ENCODE measurements at places on chromosomes 5 and 9.

DNA sequence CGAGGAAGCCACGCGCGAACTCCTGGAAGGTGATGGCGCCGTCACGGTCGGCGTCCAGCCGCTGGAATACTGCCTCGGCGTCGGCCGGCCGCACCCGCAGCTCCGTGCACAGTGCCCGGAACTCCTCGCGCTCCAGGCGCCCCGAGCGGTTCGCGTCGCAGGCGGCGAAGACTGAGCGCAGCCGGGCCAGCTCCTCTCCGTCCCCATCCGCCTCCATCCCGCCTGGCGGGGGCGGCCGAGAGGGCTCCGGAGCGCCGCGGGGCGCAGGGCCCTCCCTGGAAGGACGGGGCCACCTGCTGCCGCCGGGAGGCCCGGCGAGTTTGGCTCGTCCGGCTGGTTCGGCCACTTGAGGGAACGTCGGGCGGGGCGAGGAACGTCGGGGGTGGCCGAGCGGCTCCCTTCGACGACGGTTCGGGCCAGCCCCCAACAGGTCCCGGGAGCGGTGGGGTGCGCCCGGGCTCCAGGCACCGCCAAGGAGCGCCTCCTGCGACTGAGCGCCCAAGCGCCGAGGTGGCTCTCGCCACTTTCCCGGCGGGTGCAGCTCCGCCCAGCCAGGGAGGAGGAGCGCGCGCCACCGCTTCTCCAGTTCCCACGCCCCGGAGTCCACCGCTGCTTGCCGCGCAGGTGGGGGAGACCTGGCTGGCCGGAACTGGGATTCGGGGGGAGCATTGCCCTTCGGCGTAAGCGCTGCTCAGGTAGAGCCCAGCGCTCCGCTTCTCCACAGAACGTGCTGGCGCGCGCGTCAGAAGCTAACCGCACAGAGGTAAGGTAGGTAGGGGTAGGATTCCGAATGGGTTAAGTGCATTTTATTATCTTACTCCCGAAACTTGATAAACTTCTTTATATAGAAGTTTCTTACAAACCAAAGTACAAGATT lies at the start of gene RASEF:
TSS of gene RASEF (minus strand) at position 492 of the 877 bp plus-strand sequence. CDS start at position 217, 275 bp downstream.
- no peak for DNase-seq

DNA sequence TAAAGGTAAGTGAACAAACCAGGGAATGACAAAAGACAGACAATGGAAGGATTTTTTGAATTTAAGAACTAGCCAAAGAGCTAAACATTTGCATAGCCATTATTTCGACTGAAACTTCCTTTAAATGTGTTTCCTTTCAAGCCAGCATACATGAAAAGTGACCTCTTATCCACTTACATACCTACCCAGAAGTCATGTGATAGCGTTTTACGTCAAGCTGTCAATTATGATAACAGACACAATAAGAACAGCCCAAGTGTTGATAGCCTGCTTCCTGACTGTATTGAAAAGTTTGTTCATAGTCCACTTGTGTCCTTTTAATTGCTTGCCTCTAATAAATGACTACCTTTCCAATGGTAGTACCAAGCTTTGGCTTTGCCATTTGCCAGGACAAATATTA lies 206.0 kb downstream of the NFIB start:
- DNase-seq = no peak

- no peak for DNase-seq
These were observed 77.7 kb downstream of the EFNA5 start for GRCh38 chr5:107593009-107593408.

DNA sequence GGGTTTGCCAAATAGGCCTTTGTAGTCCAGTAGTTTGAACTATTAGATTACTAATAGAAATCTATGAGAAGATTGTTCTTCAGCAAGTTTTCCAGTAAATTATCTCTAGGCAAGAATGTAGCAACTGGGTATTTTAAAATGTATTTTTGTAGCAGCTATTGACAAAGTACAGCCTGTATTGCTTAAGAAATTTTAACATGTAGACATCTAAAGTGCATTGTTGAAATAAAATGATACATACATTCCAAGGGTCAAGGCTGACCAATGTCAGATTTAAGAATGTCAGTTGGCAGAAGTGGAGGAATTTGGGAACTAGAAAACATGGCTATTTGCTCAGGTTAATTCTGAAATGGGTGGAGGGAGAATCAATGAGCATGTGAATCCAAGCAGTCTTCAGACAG lies 57.5 kb upstream of the ZSWIM6 start:
- DNase-seq = no peak

GRCh38 chr5:61461926-61462325 lies 129.9 kb downstream of the ZSWIM6 start:
- DNase-seq = no peak

DNA sequence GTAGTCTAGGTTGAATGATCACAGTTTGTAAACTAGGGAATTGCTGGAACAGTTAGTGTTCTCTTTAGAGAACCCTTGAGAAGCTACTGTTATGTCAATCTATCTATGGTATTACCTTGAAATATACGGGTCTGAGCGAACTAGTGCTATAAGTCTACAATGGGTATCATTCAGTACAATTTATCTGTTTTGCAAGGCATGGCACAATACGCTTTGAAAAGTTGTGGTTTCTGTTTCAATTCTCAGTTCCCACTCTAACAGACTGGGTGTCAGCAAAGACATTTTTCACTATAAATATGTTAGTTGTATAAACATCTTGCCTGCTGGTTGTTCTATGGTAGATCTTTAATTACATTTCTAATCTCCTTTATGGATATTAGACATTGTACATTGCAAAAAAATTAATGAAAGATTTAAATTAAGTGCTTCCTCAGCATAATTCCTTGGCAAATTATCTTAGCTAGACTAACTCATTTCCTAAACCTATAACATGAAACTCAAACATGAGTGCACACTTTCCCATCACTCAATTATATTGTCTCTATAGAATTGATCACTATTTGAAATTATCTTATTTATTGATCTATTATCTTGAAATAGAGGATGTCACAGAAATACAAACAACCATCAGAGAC lies 24.9 kb upstream of the SLCO6A1 start:
- no peak for DNase-seq

DNA sequence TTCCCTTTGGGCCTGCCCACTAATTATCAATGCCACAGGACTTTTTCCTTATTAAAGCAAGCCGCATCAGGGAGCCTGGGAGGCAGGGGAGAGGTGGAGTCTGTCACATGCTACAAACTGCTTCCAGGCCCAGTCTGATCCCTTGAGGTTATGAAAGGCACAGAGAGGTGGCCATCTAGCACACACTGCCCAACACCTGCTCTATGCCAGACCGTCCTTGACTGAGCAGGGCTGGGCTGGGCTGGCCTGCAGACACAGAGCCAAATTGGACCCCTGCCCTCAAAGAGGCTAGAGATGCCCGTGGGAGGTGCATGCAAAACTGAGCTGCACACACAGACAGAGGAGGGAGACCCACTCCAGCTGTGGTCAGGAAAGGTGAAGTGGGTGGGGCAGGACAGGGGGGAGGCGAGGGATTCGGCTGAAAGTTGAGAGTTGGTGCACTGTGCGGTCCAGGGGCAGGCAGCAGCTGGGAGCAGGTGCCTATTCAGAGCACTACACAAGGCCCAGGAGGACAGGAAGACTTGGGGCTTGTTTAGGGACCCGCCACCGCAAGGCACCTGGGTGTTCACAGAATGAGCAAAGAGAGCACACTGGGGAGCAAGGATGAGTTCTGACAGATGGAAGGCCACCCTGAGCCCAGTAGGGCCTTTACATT lies 36.4 kb upstream of the TCF7 start:
- no peak for DNase-seq

DNA sequence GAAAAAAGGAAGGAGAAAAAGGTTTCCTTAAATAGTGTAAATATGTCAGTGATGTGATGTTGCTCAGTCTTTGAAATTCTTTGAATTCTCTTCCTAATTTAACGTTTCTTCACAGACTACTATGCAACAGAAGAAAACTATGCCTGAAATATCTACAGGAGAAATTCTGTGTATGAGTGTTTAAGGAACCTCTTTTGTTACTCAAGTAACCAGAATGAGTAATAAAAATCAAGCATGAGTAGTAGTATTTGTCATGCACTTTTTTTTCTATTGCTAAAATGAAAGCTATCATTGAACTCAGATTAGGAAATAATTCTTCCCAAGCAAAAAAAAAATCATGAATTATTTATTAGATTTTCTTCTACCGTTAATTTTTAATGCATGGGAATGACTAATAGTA lies 20.3 kb upstream of the THG1L start:
- no peak for DNase-seq

DNA sequence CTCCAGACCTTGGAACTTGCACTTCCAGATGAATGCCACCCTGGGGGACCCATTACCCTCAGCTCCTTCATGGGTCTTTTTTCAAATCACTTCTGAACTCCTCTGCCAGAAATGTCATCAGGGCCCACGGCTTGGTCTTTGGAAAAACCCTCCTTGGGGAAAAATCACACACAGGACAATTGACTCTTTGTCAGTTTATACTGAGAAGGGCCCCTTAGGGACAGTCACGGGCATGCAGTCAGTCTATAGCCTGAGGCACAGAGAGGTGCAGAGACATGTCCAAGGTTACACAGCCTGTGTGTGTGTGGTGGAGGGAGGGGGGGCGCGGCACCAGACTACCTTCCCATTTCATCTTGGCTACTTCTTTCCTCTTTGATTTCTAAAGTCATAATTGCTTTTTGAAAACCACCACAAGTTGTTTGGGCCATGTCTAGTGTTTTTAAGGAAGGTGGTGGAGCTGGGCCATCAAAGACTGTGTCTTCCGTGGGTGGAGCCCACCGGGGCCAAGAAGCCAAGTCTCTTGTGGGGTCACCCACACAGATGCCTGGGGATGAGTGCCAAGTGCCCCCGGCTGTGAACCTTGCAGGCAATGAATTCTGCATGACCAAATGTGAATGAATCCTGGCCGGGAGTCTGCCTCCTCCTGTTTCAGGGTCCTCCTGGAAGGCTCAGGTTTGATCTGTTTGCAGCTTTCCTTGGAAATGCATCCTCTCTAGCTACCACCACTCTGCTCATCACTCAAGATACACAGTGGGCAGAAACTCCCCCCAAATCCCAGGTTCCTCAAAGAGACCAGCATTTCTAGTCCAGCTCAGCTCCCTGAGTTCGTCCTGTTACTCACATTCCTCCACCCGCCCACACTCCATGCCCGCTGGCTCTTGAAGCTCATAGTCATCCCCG lies 200.1 kb upstream of the TBC1D2 start:
- no peak for DNase-seq

DNA sequence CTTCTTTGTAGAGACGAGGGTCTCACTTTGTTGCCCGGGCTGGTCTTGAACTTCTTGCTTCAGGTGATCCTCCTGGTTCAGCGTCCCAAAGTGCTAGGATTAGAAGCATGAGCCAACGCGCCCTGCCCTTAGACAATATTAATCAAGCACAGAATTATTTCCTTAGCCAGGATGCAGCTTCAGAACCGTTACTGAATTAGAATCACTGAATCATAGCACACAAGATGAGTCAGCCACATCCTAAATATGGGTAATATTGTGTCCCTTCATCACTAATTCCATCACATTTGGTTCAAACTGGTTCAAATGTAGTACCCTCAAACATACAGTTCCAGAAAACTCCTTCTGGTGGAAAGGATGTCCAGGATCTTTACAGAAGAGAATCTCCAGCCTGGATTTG lies 82.7 kb downstream of the BNC2 start:
- DNase-seq = no peak

DNA sequence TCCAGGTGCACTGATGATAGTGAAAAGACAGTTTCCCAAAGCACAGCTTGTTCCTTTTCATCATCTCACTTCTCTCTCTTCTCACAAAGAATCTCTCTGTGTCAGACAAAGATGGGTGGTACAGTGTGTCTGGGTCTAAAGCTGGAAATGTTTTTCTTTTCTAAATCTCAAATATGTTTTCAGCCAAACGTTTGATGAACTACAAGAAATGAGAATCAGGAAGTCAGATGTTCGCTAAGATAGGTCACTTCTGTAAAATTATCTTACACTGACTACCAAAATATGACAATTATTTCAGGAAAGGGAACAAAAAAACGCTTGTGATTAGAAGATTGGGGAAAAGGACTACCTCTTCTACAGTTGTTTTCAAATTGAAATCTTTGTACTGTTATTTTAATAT lies 708.8 kb downstream of the PTPRD start:
- DNase-seq = no peak

DNA sequence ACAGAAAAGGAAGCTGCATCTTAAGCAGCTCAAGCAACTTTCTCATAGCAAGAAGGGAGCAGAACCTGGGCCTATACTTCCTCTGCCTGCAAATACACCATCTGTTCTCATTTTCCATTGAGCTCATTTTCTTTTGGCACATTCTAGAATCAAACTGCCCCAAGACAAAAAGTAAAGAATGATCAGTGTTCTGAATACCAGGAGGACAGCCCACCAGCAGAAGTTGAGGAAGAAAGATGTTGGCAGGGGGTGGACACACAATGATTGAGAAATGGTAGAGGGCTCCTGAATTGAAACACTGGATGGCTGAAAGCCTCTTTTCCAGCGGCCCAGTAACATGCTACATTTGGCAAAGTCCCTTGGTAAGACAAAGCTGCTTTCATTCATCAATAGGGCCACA lies 171.8 kb downstream of the MED10 start:
- no peak for DNase-seq

- DNase-seq = no peak
These were observed 17.4 kb upstream of the ARSI start for GRCh38 chr5:150320044-150320613.

DNA sequence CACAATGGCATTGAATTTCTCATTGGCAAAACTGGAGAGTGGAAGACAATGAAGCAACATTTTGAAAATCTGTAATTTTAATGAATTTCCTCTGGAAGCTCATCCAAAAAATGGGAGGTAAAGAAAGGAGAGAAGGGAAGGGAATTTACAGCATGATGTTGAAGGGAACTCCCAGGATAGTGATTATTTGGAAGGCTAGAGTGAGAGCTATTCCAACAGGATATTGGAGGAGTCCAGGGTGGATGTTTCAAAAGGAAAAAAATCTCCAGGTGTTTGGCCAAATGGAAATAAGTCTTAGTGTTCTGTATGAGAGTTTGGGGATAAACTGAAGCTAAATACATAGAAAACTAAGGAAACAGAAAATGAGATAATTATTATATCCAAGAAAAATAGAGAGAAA lies 106.2 kb downstream of the IZUMO3 start:
- DNase-seq = no peak

- DNase-seq = no peak
These were observed 15.4 kb downstream of the IARS1 start for GRCh38 chr9:92278110-92278509.

GRCh38 chr9:69623276-69623675 lies 48.9 kb downstream of the APBA1 start:
- no peak for DNase-seq

- no peak for DNase-seq
These were observed 323.1 kb upstream of the DAP start for GRCh38 chr5:11084111-11084510.

Data from stimulated activated CD8-positive, alpha-beta memory T cell treated with anti-CD3 and anti-CD28 coated beads, Interleukin-15, amount 100 ng/mL, for 48 hours (primary cell).